Effector memory CD4-positive, alpha-beta T cell (primary cell): ENCODE measurements at places on chromosomes 7 and 10.

DNA sequence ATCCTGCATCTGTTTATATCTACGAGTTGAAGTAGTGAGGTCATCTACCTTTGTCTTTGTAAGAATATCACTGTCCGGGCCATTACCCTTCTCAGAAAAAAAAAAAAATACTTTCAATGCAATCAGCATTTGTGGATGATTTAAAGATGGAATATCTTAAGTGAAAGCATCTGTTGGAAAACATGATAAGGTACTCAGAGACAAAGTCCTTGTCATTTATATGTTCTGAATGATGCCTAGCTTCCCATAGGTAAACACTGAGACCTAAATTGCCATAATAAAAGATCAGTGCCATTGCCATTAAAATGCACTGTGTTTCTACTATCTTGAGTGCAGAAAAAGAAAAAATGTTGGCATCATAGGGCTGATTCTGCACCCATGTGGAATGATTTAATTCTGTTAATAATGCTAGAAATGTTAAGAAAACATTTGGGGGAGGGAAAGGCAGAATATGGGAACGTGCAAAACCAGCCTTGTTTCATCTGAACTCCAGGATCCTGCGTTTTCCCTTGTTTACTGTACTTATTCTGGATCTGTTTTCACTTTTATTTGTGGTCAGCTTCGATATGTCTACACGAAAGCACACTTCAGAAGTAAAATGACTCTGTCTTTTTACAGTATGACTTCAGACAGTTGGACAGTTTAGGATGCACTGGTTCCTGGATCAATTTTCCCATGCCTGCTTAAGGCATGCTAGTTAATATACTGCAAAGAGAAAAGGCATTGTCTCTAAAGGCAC, 669.8 kb downstream of the SUGCT start:
- no peak for DNase-seq

DNA sequence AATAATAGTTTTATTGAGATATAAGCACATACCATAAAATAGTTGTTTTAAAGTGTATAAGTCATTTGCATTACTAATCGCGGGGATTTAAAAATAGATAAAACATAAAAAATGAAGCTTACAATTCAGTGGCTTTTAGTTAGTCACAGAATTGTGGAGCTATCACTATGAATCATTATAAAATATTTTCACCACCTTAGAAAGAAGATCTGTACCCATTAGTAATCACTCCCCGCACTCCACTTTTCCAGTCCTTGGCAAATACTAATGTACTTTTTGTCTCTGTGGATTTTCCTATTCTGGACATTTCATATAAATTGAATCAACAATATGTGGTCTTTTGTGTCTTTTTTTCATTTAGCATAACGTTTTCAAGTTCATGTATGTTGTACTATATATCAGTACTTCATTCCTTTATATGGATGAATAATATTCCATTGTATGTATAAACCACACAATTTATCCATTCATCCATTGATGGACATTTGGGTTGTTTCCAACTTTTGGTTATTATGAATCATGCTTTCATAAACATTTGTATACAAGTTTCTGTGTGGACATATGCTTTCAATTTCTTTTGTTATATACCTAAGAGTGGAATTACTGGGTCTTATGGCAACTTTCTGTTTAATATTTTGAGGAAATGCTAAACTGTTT, 162.5 kb downstream of the MAGI2 start:
- DNase-seq: no peak

GRCh38 chr10:13182424-13182823, 21.1 kb downstream of the MCM10 start:
- DNase-seq: no peak

DNA sequence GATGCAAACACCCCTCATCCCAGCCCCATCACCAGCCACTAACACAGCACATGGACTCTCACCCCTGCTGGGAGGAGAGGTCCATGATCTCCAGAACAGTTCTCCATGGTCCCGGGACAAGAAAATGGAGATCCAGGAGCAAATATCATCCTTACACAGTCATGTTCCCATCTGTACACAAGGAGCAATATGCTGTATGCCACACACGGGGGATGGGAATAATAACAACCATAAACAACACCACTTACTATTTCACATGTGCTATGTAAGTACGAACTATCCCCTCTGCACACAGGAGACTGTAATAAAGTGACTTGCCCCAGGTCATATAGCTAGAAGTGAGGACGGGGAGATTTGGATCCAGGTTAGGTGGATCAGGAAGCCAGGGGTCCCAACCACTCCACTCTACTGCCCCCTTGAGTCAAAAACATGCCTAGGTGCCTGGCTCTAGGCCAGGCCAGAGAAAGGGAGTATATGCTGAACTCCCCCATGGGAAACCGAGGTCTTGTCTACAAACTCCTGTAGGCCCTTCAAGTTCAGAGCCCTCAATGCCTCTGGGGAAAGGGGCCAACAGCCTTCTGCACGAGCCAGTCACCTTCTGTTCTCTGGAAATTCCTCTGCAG, 34.1 kb downstream of the LRRC20 start:
- DNase-seq: no peak

DNA sequence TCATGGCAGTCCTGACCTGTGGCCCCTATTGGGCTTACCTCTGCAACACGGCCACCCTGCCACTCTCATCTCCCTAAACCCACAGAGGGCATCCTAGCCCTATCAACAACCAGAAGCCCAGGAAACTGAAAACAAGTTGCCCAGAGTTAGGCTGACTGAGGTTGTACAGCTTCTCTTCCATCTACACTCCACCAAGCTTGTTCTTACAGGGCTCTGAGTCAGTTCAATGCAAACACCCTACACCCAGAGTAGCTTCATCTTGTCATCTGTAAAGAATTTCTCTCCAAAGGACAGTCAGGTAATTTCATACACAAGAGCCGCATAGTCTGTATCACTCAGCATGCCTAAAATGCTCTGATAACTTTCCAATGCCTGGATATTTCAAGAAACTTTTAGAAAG, 175.4 kb downstream of the ARID5B start:
- DNase-seq: no peak

DNA sequence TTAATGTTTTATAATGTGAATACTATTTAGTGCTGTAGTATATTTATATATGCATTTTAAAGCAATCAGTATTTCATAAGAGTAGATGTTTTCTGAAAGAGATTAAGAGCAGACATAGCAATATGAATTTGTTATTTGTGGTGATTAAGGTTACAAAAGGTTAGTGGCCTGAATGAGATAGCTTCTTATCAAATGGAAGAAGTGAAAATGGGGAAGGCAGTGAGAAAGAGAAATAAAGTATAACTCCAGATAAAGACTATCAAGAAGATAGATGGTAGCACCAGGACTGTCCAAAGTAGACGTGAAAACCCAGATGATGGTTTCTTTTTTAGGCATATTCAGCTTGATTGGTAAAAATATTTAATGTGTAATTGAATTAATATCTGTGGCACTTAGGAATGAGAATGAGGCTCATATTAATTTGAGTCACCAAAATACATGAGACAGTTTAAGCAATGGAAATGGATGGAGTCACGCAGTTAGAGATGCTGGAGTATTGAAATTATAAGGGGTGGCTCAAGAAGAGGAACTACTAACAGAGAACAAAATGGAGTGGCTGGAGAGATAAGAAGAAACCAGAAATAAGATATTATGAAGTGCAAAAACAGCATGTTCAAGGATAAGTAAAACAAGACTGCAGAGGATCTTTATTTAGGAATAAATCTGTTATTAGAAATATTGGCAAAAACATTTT, 288.0 kb upstream of the SEMA3C start:
- DNase-seq: no peak

DNA sequence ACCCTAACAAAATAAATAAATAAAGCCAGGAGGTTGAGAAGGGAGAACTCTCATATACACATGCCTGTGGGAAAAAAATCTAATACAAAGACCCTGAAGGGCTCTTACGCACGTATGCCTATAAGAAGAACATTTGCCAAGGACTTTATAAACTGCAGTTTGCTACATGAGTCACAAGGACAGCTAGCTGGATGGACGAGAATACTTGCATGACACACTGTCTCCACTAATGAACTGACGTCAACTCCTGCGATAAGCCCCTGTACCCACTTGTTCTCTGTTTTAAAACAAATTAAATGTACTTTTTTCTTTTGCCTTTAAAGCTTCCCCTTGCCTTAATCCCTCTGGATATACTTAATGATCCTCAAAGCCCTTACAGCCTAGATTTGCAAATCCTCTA, 374.6 kb upstream of the GHITM start:
- no peak for DNase-seq

- no peak for DNase-seq
Measured at GRCh38 chr10:103558911-103559310, 65.4 kb downstream of the NEURL1 start.

DNA sequence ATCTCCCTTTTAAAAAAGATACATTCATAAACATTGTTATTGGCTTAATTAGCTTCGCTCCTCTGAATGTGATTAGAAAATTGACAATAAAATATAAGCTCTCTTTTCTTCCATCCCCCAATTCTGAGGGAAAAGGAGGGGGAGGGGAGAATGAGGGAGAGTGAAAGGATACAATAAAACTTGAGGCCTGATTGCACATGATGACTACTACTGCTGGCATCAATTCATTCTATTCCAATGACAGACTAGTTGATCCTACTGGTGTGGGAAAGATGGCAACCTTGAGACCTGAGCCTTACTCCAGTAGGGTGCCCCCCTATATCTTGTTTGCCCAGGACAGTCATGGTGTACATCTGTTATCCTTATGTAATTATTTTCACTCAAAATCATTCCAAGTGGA, 4.5 kb upstream of the IQUB start:
- no peak for DNase-seq

- DNase-seq: no peak
Measured at GRCh38 chr10:59346321-59346720, 16.0 kb downstream of the FAM13C start.

GRCh38 chr10:124677293-124677699, 66.9 kb downstream of the FAM53B start:
- no peak for DNase-seq

DNA sequence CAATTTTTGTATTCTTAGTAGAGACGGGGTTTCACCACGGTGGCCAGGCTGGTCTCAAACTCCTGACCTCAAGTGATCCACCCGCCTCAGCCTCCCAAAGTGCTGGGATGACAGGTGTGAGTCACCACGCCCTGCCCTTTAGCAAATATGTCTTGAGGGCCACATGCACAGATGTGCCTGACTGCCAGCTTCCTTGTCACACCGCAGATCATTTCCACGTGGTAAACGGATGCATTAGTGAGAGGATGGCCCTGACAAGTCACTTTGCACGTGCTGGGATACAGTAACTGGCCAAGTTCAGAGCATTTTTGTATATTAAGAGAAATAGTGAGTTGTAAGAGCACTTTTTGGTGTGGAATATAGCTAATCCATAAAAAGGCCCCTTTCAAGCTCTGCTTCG, 44.3 kb upstream of the FAM180A start:
- no peak for DNase-seq

GRCh38 chr7:7803715-7804178, 85.3 kb upstream of the RPA3 start:
- DNase-seq: no peak

GRCh38 chr10:80144067-80144695, 11.7 kb downstream of the PLAC9 start:
- no peak for DNase-seq

DNA sequence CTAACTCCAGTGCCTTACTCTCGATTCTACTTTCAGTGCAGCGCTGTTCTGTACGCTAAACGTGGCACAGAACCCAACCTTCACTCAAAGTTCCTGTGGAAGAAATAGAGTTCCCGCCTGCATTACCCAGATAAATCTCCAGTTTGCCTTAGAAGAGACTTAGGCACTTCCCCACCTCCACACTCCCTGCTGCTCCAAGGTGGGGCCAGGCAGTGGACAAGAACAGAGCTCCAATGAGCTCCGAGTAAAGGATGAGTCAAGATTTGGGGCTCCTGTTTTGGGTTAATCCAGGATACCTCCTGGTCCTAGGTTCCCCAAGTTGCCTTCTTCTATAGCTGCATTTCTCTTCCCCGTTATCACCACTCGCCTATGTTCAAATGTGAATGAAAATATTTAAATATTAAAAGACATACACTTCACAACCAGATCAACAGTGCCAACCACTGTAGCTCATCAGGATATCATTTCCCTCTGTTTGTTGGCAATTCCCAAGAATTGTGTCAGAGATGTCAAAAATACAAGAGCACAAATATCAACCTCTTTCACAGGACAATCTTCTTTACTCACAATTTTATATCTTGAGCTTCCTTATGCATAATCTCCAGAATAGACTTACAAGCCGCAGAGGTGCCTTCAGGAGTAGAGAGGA, 48.0 kb downstream of the MALSU1 start:
- no peak for DNase-seq

DNA sequence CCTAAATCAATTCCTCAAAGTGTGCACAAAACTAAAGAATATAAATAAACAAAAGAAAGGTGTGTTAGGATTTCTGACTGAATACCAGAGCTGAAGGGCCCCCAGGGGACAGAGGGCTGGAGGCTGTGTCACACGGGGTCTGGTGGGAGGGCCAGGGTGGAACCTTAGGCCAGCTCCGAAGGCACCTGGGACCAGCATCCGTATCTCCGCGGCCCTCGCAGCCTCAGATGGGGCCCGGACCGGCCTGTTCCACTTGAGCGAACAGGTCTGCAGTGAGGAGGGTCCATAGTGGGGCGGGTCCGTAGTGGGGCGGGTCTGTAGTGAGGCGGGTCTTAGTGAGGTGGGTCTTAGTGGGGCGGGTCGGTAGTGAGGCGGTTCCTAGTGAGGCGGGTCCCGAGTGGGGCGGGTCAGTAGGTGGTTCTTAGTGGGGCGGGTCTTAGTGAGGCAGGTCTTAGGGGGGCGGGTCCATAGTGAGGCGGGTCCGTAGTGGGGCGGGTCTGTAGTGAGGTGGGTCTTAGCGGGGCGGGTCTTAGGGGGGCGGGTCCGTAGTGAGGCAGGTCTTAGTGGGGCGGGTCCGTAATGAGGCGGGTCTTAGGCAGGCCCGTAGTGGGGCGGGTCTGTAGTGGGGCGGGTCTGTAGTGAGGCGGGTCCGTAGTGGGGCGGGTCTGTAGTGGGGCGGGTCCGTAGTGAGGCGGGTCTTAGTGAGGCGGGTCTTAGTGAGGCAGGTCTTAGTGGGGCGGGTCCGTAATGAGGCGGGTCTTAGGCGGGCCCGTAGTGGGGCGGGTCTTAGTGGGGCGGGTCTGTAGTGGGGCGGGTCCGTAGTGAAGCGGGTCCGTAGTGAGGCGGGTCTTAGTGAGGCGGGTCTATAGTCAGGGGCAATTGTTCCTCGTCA, 15.1 kb downstream of the GPR146 start:
- peak; percentile 16 for DNase-seq

DNA sequence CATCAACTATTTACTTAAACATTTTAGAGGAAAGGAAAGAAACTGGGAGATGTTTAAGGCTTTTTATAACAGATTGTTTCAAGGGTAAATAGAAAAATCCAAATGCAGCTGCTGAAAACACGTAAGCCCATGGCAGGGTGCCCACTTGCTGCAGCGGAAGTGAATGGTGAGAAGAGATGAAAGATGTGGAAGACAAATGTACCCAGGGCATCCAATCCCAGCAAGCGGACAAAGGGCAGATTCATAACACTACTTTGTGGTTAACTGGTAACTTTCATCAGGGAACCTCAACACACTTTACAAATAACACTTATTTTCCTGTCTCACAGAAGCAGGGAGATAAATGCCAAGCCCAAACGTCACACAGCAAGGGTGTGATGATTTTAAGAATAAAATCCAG, 358.4 kb downstream of the KCNMA1 start:
- DNase-seq: no peak
